ENCODE measurements at places on chromosomes 2 and 18. TPM values are rescaled to one million over a fixed set of nuclear protein-coding genes. Genes with fewer than 3 reads are reported as not detected.

Gene SULT1C3
- not detected for total RNA-seq

Gene TLX2
- total RNA-seq: not detected

- peak; percentile 45 for DNase-seq
These were observed 32.8 kb upstream of the ACKR3 start for GRCh38 chr2:236536727-236537398.

Gene SNORC
- total RNA-seq: 3.6 TPM
